CD4-positive, alpha-beta T cell treated with Interleukin-15 for 1 hour (primary cell): ENCODE measurements at places on chromosomes 12 and 14.

DNA sequence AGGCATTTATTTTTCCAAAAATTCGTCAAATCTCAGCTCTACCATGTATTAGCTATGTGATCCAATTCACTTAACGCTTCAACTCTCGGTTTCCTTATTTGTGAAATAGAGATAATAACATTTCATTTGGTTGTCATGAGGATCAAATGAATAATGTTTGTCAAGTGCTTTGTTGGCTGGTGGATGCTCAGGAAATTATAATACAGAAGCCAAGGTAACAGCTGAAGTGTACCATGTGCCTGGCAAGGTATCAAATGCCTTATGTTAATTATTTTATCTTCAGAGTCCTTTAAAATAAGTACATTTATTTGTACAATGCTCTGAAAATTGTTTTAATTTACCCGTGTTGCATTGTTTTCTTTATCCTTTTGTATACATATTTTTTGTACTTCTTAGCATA is 6.1 kb upstream of the PRKCH start:
- no peak for DNase-seq

GRCh38 chr12:115541891-115542421 is 735.5 kb downstream of the MED13L start:
- DNase-seq, result no peak

DNA sequence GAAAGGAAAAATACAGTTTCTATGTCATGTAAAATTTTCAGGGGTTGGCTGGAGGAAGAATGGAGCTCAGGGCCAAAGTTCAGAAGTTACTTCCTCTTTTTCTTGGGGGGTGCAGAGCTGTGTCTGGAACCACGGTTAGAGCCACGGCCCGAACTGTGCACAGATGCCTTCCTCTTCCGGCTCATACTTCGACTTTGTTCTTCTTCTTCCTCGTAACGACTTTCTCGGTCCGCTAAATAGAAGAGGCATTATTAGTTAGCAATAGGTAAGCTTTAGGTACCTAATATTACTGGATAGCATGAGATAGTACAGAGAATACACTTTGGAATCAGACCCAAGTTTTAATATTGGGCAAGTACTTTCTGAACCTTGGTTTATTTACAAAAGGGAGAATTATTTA is 31.2 kb downstream of the SUPT16H start:
- DNase-seq, result peak; percentile 55

- DNase-seq, result no peak
Measured at GRCh38 chr14:96285667-96286066, 29.7 kb downstream of the BDKRB1 start.

DNA sequence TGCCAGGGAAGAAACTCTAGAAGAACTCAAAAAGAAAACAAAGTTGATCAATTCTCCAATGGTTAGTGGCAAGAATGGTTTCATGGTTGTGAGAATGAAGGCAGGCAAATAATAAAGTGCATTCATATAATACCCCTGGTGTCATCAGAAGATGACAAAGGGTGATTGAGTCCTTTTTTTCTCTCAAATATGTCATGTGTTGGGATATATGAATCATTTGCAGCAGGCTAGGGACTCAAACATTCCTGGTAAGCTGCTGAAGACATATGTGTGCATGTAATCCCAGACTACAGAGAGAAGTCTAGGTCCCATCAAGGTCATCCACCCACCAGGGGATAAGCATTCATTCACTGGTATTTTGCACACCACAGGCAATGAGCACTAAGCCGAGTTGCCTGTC is 82.4 kb upstream of the MYF6 start:
- DNase-seq, result no peak

DNA sequence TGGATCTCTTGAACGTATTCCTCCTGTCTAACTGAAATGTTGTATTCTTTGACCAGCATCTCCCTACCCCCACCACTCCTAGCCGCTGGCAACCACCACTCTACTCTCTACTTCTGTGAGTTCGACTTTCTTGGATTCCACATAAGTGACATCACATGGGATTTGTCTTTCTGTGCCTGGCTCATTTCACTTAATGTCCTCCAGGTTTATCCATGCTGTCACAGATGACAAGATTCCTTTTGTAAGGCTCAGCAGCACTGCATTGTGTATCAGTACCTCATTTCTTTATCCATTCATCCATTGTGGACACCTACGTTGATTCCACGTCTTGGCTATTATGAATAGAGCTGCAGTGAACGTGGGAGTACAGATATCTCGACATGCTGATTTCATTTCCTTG is 10.5 kb downstream of the PRKAB1 start:
- DNase-seq, result no peak

GRCh38 chr14:103726474-103726873 is 10.9 kb downstream of the ZFYVE21 start:
- no peak for DNase-seq

- DNase-seq, result peak; percentile 50
Measured at GRCh38 chr14:105315211-105315721, 718 bp downstream of the PACS2 start.

GRCh38 chr12:49627752-49628360 is 4.5 kb downstream of the PRPF40B start:
- no peak for DNase-seq

- DNase-seq, result no peak
Measured at GRCh38 chr12:42338280-42338679, 12.3 kb downstream of the PPHLN1 start.

DNA sequence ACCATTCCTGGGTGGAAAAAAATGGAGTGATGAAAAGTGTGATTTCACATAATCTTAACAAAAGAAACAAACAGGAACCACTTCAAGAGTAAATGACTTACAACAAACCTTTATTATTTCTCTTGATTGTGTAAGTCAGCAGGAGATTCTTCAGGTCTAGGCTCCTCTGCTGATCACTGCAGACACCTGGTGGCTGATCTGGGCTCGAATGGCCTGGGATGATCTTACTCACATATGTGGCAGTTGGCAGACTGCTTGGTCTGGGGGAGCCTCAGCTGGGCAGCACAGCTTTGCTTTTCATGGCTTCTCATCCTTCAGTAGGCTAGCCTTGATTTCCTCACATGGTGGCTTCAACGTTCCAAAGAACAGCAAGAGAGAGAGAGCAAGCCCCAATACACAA is 215.4 kb upstream of the PRICKLE1 start:
- no peak for DNase-seq

DNA sequence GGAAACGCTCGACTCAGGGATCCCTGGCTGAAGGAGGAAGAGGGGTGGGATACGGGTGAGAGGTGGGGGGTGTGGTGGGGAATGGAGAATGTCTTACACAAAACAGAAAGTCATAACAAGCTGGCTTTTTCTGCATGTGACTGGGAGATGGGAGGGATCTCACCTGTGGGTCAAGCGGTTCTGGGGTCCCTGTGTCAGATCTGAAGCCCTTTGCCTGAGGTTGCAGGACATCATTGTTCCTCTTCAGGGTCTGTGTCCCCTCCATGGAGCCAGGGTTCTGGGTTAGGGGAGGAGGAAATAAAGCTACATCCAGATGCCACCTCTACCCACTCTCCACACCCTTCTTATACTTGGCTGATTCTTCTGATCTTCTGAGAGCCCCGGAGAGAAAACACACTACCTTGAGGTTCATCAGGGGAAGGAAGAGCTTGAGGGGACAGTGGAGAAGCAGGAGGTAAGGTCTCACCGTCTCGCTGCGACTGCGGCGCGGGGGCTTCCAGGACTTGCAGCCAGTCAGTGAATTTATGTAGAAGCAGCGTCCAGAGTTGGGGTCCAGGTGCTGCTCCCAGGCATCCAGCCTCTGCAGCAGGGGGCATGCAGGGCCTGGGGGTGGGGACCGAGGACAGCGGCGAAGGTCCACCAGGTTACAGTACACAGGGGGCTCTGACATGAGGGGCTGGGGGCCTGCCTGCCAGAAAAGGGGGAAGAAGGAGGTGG is 2.5 kb downstream of the ARHGAP9 start:
- no peak for DNase-seq

- DNase-seq, result no peak
Measured at GRCh38 chr14:105430042-105430441, 10.4 kb downstream of the MTA1 start.

DNA sequence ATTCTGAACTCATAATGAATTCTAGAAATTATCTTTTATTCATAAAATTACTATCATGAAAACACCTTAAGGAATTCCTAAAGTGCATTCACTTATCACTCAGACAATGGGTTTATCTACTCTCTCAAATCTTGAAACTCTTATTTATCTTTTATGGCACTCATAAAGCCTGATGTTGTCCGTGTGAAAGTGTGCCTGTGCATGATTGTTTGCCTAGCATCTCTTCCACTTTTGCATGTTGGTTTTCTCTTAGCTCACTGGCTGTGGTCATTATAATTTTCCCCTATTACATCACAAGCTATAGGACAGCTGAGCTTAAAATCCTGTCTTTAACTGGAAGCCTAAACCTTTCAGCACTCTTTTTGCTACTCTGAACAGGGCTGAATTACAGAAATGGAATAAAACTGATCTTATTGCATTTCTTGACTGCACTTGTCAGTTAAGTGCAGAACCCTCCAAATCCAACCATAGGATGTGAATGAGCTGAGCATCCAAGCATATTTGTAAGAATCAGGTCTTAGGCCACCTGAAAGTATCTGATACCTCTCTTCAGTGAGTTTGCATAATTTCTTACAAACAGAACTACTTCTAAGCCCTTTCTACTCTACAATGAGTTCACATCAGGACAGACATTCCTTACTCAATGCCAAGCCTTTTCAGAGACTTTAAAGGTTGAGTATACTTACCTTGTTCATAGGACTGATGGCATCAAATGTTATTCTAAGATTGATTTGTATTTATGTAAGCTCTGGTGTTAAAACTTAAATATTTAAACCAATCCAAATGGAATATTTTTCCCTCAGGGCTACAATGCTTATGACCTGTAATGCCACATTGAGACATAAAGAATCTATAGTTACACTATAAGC is 221.2 kb upstream of the KITLG start:
- DNase-seq, result no peak

DNA sequence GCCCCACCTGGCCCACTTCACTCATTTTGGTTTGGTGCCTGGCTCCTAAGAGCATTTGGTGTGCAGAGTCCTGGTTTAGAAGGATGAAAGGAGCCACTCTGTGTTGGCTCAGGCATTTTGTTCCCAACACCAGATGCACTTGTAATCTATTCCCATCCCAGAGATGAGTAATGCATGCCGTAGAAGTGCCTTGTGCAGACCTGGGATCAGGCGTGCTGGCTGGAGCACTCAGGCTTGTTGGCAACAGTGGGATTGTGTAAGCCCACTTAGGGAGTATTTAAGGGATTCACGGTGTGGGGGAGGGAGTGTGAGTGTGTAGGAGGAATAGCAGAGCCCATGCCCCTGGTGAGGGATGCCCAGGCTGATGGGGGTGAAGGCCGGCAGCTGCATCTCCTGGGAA is 501.5 kb upstream of the TBX3 start:
- no peak for DNase-seq

DNA sequence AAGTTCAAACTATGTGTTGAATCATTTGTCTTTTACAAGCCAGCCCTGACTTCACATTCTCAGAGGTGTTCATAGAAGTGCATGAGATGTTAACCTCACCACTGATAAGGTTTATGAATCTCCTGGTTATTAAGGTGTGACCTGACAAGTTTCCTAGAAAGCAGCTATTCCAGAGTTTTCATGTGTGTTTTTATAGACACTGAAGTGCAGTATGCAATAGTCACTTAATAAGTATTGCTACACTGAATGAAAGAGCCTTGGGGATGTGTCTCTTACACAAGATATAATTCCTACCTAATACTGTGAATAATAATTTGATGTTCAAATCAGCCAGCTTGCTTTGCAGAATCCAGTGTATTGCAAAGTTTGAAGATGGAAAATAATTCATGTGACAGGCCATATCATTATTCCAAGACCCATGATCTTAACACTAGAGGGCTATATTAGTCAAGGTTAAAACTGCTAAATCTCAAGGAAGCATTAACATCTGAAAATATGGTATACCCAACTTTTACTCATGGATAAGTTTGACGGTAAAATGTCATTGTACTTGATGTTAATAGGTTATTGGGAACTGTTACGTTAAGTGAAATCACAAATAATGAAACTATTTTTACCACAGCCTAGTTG is 13.0 kb downstream of the SLC25A3 start:
- no peak for DNase-seq

GRCh38 chr14:58625438-58625837 is 12.3 kb upstream of the DACT1 start:
- no peak for DNase-seq

GRCh38 chr14:92325835-92326234 is 2.9 kb downstream of the SLC24A4 start:
- no peak for DNase-seq

GRCh38 chr12:124406043-124406442 is 111.2 kb downstream of the RFLNA start:
- DNase-seq, result no peak

DNA sequence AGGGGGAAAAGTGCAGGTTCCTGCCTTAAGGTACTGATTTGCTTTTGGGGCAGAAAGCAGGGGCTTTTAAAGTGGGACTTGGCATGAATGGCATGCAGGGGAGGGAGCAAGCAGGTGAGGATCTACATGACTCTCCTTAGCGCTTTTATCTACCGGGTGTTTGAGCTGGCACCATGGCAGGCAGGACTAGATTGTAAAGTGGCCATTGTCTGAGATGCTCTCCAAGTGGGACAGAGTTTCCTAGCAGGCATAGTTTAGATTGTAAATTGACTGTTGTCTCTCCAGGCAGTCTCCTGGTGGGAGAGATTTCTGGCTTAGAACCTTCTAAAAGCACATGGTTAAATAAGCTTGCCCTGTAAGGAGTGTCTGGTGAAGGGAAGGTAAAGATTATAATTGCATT is 5.3 kb upstream of the DICER1 start:
- no peak for DNase-seq

DNA sequence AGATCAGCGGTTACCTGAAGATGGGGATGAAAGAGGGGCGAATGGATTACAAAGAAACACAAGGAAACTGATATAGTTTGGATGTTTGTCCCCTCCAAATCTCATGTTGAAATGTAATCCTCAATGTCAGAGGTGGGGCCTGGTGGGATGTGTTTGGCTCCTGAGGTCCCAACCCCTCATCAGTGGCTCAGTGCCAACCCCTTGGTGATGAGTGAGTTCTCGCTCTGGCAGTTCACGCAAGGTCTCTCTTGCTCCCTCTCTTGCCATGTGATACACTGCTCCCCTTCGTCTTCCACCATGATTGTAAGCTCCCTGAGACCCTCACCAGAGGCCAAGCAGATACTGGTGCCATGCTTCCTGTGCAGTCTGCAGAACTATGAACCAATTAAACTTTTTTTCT is 28.0 kb downstream of the ITGA7 start:
- no peak for DNase-seq

- DNase-seq, result no peak
Measured at GRCh38 chr12:66050610-66051009, 79.9 kb downstream of the LLPH start.

DNA sequence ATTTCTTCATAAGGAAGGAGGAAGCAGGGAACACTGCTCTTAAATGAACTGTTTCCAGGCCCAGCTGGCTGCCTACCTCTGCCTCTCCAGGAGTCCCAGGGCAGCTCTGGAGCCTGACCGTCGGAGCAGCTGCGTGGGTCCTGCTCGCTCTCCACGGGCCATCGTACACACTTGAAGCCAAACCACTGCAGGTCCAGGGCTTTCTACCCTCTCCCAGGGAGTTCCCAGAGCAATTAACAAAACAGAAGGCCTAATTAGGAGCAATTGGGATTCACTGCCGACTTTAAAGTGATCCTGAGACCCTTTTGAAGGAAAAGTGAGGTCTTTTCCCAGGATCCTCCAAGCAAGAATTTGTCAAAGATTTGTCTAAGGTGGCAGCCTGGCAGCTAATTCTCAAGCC is 76.9 kb downstream of the OTX2 start:
- no peak for DNase-seq

GRCh38 chr14:30108975-30109700 is 181.5 kb upstream of the PRKD1 start:
- DNase-seq, result no peak
